NCI-H526 (cell line): ENCODE measurements at places on chromosomes 5 and 9.

- DNase-seq, result no peak
Observed at GRCh38 chr5:180469586-180469865, 24.7 kb upstream of the CNOT6 start.

DNA sequence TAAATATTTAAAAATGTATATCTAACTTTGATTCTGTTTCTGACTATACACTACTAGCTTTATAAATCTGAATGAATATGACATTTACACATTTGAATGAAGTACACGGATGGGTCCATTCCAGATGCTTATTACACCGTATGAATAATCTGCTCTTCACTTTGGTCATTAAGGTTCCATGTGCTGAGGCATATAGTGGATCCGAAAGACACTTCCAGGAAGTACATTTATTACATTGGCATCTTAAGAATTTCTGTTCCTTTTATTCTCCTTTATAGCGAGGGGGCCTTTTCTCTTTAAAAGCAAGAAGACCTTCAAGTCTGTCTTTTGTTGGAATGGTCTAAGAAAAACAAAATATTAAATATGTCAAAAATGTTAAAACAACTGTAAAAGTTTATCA, 147.6 kb downstream of the AUH start:
- no peak for DNase-seq

- DNase-seq, result no peak
Observed at GRCh38 chr5:34496701-34497469, 159.2 kb upstream of the RAI14 start.

GRCh38 chr9:4594994-4595393, 67.1 kb upstream of the PLPP6 start:
- no peak for DNase-seq

DNA sequence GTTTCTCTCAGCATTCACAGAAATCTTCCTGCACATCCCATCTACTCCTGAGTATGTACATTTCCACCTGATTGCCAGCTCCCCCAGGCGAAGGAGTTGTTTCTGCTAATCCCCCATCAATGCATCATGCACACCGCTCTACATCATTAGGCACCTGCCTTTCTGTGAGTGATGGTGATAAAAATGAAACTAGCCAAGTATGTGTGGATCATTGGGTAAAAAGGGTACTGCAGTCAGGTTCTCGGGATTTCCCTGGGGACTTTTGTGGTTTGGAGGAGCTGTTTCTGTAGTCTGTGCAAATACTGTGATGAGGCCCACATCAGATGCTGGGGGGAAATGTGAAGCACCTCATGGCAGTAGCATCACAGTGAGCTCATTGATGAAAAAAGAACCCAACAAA, 30.4 kb downstream of the CAMK4 start:
- DNase-seq, result peak; percentile 91

GRCh38 chr9:27278374-27278773, 18.6 kb downstream of the EQTN start:
- DNase-seq, result no peak

- DNase-seq, result peak; percentile 63
Observed at GRCh38 chr9:135222881-135223760, 135.7 kb downstream of the OLFM1 start.

DNA sequence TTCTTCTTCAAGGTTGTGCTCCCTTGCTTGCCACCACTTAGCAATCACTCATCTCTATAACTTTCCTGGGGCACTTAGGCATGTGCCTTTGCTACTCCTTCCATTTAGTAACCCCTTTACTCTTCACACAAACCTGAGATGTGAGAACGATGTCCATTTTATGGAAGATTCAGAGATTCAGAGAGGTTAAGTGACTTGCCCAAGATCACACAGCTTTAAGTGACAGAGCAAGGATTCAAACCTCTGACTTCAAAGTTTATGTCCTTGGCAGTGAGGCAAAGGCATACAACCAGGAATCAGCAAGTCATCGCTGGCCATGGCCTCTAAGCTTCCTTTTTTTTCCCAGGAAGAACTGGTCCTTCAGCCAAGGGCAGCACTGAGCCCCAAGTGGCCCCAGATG, 56.0 kb upstream of the GALNT10 start:
- DNase-seq, result no peak

- DNase-seq, result no peak
Observed at GRCh38 chr9:93830606-93831005, 124.5 kb downstream of the BARX1 start.

- no peak for DNase-seq
Observed at GRCh38 chr9:93893899-93894690, 61.1 kb downstream of the BARX1 start.

GRCh38 chr9:13070612-13071595, 208.6 kb downstream of the MPDZ start:
- DNase-seq, result no peak

DNA sequence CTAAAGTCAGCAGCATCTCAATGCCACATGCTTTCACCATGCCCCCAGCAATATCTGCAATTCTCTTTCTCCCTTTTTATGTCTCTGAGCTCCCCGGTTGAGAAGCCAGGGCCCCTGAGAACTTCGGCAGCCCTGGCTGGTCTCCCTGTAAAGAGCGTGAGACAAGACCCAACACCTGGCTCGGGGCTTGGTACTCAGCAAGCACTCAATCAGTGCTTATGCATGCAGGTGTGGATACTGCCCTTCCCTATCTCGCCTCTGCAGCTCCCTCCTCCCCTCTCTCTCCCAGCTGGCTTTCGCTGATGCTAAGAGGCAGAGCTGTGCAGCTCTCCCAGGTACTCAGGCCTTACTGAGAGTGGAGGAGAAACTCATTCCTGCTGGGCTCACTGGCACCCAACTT, 41.7 kb upstream of the AKNA start:
- DNase-seq, result no peak

DNA sequence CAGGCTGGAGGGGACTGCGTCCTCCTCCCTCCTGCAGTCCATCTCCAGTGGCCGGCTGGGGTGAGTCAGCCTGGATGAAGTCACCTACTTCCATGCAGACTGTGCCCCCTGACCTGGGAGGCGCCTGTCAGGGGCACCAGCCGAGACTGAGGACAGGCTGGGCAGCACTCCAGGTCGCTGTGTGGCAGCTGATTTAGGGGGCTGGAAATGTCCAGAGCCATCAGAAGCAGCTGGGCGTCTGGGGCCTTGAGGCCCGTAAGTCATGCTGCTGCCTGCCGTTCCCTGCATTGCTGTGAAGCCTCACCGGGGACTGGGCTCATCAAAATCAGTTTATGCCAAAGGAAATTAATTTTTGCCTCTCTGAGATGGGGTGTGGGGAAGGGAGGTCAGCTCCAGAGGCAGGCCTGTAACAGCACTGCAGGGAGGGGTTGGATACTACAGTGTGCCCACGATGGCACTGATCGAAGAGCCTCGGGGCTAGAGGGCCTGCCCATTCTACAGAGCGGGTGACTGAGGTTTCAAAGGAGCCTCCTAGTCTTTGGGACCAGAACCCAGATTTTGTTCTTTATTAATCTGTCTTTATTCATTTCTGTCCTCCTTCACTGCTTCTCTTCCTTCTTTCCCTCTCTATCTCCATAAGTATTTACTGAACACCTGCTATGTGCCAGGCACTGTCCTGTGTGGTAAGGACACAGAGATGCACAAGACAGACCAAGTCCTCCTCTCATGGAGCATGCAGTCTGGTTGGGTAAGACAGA, 70.4 kb upstream of the PSD2 start:
- DNase-seq, result no peak

DNA sequence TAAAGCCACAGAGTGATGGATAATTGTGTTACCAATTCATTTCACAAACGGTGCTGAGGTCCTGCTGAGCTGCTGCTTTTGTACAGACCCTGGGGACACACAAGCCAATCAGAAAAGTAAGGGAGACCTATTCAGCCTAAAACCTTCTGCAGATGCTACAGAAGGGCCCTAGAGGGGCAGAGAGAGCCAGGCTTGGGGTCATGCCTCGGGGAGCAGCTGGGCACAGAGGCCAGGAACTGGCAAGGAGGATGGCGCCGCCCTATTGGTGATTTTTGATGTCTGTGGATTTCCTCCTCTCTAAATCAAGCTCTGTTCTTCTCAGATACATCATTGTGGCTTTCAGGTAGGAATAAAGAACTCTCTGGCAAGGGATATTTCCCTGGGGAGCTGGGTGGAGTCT, 181.9 kb downstream of the ZNF462 start:
- DNase-seq, result no peak

DNA sequence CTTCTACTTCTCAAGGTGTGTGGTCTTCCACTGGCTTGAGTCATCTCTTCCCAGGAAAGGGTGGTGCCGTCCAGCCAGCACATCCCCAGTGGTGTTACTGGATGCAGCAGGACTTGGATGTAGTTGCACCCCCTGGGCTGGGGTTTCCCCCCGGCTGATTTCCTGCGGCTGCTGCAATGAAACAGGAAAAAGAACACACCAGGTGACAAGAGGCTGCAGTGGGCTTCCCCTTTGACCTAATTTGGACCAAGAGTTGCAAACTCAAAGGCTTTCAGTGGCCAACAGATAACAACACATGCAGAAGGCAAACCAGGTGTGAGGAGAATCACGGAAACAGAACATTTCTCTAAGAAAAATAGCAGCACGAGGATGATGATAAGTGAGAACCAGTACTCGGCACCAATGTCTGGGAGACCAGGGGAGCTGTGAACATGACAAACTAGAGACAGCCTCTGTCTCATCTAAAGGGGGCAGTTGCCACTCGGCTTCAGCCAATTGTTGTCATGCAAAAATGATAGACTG, 83.7 kb downstream of the PDE6A start:
- no peak for DNase-seq

GRCh38 chr9:35397216-35397698, 92.7 kb upstream of the RUSC2 start:
- DNase-seq, result no peak

- no peak for DNase-seq
Observed at GRCh38 chr5:95808686-95809413, 13.7 kb downstream of the GLRX start.

DNA sequence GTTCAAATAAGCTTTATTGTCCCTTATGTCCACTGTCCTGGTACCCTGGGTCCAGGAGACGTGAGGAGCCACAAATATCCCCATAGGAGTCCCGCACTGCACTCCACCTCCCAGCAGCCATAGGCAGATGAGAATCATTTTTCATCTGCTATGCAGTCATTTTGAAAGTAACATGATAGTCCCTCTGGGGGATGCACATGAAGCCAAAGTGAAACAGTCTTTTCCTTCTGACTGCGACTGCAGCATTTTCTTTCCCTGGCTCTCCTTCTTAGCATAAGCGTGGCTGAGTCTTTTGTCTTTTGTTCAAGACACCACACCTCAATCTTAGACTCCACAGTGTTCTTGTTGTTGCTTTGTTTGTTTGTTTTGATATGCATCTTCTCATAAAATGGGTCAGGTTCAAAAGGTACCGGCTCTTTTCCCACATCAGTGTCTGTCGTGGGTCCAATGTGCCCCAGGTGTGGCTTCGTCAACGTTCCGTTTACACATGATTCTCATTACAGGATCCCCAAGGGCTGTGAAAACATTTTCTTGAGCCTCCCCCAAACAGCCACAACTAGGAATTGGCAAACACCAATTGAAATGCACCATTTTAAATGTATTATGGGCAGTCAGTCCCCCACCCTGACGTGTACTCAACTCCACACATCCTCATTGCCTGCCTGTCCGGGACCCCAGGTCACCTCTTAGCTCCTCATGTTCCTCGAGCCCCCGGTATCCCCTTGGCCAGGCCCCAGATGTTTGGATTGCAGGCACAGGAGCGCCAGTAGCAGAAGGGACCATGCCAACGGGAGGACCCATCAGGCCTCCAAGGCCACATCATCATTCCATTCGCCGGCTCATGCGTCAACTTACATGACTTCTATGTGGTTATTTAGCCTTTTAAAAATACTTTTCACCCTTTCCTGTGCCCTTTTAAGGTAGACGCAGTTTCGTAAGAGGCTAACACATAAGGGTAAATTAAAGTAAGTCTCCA, 237.8 kb upstream of the DAPK1 start:
- peak; percentile 44 for DNase-seq

DNA sequence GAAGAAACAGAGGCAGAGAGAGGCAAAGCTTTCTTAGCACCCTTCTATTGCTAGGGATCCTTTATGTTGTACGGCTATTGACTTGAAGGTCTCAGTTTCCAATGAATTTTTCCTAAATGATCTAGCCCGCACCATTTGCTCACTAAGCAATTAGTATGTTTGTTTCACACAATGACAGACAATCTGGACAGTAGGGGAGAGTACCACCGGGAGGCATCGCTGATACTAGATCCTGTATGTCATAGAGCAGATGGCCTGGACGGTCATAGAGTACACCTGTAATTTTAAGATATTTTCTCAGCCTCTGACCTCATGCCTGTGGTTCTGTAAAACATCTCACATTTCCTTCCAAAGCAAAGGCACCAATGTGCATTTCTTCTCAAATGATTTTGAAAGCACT, 194.3 kb downstream of the TLE4 start:
- DNase-seq, result no peak

DNA sequence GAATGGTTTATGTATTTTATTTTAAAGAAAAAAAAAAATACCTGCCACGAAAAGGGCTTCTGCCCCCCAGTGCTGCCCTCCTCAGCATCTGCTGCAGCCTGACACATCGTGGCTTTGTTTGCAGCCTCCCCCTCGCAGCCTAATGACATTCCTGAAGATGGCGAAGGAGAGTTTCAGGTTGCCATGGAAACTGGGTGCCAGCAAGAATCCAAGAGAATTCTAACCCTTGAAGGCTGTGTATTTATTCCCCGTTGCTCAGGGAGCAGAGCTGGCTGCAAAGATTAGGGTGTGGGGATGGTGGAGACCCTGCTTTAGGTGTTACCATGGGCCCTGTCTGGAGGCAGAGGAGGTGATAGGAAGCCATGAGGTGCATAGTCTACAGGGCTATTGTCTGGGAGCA, 126.6 kb downstream of the NSG2 start:
- no peak for DNase-seq

- DNase-seq, result no peak
Observed at GRCh38 chr5:7245121-7245651, 150.8 kb upstream of the ADCY2 start.

GRCh38 chr9:85949586-85950335, 8.8 kb downstream of the NAA35 start:
- no peak for DNase-seq
